ENCODE measurements at places on chromosomes 1 and 21.

- peak; percentile 40 for DNase-seq
Measured at GRCh38 chr1:228270032-228270431, 62.2 kb downstream of the OBSCN start.

DNA sequence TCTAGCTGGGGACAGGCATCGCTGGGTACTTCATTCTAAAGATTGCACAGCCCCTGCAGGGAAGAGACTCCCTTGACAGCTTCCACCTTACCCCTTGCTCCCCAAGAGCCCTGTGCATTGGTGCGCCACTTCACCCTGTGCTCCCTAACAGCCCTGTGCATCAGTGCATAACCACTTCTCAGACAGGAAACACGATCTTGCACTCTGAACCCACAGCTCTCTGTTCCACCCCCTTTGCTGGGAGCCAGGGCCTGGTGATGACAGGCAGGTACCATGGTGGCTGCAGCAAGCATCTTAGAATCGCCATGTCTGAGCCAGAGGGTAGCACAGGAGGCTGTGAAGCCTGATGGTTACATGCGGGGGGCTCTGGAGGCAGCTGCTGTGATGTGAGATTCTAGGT, 5.0 kb downstream of the ALPL start:
- no peak for DNase-seq

DNA sequence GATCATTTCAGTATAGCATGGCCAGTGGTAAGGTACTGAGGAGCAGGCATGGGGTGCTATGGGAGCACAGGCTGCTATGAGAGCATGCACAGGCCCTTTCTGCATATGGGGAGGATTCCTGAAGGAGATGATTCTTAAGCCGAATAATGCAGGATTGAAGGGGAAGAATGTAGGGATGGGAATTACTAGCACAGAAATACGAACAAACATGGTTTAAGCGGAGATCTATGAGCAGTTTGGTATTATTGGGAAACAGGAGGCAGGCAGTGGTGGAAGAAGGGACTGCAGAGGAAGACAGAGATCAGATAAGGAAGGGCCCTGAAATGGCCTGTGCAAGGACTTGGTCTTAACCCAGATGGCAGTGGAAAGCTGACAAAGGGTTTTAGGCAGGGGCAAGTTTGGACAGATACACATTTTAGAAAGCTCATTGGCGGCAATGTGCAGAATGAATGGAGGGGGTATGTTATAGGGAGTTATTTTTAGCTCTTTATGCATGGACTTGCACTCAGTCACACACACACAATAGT, 1.7 kb downstream of the OSCP1 start:
- DNase-seq = no peak

DNA sequence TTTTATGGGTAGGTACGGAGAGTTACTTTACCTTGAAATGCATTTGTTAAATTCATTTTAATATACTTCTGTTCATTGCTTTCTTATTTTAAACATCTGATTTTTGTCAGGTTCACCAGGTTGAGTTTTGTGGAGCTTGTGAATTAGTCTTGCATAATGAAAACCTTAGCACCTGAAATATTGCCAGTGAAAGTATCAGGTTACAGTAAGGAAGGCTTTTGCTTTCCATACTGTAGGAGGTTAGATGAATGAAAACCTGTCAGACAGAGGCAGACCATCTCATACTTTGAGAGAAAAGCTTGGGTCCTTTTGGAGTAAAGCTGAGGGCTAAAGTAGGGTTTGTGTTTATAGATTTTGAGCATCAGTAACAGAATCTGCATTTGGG, 34.7 kb downstream of the THRAP3 start:
- DNase-seq = no peak

DNA sequence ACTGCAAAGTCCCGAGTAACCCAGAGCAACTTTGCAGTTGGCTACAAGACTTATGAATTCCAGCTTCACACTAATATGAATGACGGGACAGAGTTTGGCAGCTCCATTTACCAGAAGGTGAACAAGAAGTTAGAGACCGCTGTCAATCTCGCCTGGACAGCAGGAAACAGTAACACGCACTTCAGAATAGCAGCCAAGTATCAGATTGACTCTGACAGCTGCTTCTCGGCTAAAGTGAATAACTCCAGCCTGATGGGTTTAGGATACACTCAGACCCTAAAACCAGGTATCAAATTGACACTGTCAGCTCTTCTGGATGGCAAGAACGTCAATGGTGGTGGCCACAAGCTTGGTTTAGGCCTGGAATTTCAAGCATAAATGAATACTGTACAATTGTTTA, 66.8 kb downstream of the ACBD6 start:
- DNase-seq = no peak

- no peak for DNase-seq
Measured at GRCh38 chr1:244705261-244706234, 52.6 kb downstream of the DESI2 start.

GRCh38 chr1:191575180-191575579, 583.1 kb upstream of the RGS18 start:
- peak; percentile 52 for DNase-seq

GRCh38 chr21:35335951-35336446, 286.9 kb upstream of the RUNX1 start:
- DNase-seq = no peak

- DNase-seq = peak; percentile 56
Measured at GRCh38 chr1:237851210-237851845, 39.4 kb downstream of the ZP4 start.

DNA sequence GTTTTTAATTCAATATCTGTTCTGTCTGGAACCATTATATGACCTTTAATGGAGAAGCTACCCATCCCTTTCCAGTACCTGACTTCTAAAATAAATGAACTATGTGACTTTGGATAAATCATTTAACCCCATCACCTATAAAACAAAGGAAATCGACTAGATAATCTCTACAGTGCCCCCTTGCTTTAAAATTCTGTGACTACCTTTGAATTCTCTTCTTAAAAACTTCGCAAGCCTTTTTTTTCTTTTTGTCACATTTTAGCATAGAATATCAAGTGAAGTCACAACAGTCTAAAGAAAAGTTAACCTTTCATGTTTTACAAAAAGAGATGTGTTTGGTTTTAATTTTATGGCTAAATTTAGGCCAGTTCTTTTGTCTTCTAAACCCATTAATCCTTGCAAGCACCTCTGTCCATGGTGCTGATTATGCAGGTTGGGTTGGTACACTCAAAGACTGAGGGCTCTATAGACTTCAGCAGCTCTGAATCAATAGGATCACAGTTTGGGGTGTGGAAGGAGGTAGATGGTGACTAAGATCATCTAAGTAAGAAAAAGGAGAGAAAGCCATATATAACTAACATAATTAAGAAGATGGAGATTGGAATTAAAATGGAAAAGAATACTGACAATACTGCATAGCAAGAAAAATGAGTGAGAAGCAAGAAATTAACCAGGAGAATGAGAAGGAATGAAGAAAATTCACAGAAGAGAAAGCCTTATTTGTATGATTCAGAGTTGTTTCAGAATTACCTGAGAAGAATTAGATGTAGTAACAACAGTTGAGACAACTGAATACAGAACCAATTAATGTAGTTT, 59.2 kb downstream of the TBX15 start:
- DNase-seq = peak; percentile 35

DNA sequence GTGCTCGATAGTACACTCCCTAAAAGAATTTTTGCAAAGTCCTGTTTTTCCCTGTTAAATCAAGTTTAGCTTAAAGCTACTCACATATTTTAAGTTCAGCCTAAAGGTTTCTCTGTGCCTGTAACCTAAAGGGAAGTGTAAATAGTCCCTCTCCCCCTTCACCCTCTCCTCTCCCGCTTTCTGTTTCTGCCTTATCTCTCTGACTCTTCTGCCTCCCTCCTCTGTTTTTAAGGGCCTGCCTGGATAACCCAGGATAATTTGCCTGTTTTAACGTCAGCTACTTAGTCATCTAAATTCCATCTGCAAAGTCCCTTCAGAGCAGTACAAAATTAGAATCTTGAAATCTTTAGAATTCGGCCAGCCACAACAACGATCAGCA, 92.6 kb downstream of the NID1 start:
- DNase-seq = peak; percentile 83

GRCh38 chr1:235468970-235469369, 35.3 kb downstream of the B3GALNT2 start:
- DNase-seq = peak; percentile 73

- DNase-seq = no peak
Measured at GRCh38 chr1:168340781-168341482, 60.3 kb downstream of the TBX19 start.

- DNase-seq = no peak
Measured at GRCh38 chr1:26529405-26529654, 231 bp upstream of the RPS6KA1 start.

DNA sequence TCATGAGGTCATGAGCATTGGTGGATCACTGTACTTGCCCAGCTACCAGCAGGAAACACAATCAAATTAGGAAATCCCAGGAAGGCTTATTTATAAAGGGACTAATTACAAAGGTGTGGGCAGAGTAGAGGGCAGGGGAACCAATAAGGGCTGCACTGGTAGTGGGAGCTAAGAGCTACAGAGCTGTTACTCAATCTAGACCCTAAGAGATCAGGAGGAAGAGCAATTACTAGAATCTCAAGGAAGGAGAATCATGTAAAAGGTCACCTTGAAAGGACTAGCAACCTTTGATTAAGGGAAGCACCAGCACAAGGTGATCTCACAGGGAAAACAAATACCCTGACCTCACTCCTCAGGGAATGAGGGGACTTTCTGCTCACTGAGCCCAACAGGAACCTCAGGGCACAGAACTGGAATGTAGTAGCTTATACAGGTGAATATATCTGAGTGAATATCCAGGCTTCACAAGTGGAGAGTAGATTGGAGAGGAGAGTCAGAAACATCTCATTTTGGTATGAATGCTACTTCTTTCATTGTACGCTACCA, 66.8 kb downstream of the SAMSN1 start:
- no peak for DNase-seq

GRCh38 chr21:33229784-33230544, at the start of gene IFNAR2:
Gene IFNAR2, plus strand, starts transcription at chr21:33229938. Its CDS starts 11,985 bp downstream, at chr21:33241923.
- DNase-seq = peak; percentile 73

DNA sequence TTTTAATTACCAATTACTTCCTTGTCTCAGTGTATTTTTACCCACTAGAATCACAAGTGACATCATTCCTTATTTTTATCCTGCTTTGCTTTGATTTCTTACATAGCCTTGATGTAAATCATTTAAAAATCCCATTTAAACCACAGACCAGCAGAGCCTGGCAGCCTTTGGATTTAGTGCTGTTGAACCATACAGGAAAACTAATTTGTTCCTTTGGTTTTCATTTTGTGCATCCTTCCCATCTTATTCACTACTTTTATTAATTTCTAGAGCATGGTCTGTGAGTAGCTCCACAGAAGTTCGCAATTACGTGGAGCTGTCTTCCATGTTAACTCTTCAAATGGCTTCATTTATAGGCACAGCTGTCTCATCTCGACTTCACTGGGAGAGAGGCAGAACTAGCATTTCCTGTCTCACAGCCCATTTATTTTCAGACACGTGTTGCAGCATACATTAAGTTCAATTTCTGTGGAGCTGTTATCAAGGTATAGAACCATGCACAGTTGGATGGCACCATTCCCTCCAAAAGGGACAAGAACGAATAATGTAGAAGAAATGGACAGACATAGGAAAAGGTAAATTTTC, 235.3 kb downstream of the MRPL39 start:
- no peak for DNase-seq

DNA sequence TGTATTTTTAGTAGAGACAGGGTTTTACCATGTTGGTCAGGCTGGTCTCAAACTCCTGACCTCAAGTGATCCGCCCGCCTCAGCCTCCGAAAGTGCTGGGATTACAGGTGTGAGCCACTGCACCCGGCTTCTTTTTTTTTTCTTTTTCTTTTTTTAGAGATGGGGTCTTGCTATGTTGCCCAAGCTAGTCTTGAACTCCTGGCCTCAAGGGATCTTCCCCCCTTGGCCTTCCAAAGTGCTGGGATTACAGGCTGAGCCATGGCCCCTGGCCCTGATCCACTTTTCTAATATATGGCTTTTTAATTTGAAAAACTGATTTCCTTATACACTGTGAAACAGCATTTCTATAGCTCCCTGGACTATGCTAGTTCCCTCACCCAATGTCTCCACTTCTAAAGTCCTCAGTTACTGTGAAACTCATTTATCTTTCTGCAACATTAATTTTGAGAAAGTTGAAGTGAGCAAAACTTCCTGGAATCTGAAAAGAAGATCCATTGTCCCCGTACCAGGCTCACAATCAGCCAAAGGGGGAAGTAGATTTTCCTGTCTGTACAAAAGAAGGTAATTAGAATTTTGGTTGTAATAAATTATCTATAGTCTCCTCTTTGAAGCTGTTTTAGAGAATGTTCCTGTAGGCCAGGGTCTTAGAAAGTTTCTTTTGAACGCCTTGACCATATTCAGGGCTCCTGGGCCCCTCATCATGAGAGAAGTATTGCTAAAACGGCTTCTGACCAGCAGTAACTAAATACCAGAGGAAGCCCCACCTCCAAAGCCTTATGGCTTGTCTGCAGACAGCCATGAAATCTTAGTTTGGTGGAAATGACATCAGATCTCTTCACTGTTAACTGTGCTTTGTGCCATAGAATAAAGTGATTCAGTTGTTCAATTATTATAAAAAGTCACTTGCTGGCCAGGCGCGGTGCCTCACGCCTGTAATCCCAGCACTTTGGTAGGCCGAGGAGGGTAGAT, 34.9 kb downstream of the DEGS1 start:
- no peak for DNase-seq

GRCh38 chr1:204398197-204399125, 13.2 kb downstream of the PPP1R15B start:
- peak; percentile 67 for DNase-seq

GRCh38 chr1:26526287-26526686, 3.3 kb upstream of the RPS6KA1 start:
- no peak for DNase-seq

DNA sequence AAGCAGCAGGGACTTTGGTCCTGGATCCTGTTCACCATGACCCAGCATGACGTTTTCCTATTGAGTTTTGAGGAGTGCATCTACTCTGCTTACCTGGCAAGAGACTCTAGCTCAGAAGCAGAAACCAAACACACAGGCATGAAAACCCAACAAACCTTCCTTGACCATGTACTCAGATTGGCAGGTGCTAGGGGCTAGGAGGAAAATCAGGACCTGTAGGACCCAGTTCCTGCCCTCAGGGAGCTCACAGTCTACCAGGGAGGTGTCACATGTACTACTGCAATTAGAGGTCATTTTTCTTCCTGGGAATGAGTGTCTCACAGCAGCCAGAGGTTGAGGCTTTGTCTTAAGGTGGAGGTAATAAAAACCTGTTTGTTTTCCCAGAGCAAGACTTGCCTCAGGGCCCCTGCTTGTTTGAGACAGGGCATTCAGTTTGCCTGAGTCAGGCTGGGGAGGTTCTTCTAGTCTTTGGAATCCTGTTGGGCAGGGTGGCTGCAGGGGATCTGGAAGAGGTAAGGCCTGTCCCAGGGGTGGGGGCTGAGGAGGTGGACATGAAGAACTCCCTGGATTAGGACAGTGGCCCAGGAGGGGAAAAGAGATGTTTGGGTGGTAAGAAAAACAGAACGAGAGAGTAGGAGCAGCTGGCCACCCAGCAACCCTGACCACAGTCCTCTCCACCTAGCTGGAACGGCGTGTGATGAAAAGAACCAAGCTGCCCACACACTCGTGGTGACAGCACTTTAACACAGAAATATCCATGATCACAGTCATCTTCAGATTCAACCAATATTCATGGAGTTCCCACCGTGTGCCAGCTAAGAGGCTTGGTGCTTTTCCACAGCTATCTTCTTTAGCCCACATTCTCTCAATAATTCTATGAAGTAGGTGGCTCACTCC, 30.8 kb downstream of the IER5 start:
- peak; percentile 53 for DNase-seq

- DNase-seq = no peak
Measured at GRCh38 chr1:205456868-205457745, 1.3 kb upstream of the BLACAT1 start.

- no peak for DNase-seq
Measured at GRCh38 chr1:18547460-18547859, 66.7 kb downstream of the KLHDC7A start.

GRCh38 chr21:35622612-35623011, 437.7 kb downstream of the SETD4 start:
- no peak for DNase-seq

- peak; percentile 79 for DNase-seq
Measured at GRCh38 chr1:171486048-171486519, 754 bp downstream of the PRRC2C start.
